ENCODE measurements at places on chromosomes 3 and 15.

DNA sequence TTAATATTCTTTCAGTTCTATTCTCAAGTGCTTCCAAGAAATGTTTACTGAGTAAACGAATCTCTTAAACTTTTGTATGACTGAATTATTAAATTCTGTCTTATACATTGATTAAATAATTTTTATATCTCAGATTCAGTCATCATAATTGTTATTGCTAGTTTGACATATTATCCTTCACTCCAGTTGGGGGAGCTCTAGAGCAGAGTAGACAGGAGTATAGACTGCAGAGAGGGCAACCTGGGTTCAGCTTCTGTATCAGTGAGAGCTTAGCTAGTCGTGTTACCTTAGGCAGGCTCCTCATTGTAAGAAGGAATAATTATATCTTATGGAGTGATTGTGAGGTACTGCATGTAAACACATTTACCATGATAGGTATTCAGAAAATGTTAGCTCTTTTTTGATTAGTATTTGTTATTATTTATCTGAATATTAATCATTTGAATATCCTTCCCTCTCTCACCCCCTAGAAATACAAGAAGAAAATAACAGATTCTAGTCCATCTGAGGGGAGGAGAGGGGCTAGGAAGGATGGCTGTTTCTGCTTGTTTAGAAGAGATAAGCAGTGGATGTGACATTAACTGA, 31.0 kb upstream of the ZCWPW2 start:
- DNase-seq, result peak; percentile 83

- no peak for DNase-seq
Observed at GRCh38 chr3:188217011-188217463, 63.1 kb downstream of the LPP start.

DNA sequence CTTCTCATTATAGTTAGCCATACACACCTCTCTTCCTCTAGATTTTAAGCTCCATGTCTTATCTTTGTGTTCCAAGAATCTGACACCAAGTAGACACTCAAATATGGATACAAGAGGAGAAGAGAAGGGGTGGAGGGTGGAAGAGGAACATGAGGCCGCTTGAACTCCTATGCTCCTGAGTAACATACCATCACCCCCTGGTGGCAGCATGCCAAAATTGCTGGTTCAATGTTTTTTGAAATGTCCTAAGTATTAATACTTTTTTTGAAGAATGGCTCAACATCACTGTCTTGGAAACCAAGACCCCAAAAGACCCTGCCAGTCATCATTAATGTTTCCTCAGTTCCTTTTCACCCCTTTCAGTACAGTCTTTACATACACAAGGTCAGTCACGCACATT, 71.8 kb upstream of the HACD2 start:
- no peak for DNase-seq

DNA sequence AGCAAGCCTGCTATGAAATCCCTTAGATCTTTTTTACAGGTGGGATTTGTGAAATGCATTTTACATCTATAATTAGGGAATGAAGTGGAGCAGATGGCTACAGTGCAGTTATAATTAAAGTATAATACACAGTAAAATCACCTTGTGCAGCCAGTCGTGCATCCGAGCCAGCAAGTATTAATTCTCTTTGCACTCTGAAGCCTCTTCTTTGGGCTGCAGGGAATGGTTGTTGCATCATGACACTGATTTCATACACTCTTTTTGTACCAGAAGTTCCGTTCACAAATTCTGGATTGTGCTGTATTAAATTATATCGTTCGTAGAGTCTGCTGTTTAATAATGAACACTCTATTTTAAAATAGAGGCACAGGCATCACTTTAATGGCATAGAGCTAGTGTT, 28.7 kb upstream of the TP63 start:
- no peak for DNase-seq

GRCh38 chr3:19293295-19293694, 145.0 kb downstream of the KCNH8 start:
- DNase-seq, result no peak

DNA sequence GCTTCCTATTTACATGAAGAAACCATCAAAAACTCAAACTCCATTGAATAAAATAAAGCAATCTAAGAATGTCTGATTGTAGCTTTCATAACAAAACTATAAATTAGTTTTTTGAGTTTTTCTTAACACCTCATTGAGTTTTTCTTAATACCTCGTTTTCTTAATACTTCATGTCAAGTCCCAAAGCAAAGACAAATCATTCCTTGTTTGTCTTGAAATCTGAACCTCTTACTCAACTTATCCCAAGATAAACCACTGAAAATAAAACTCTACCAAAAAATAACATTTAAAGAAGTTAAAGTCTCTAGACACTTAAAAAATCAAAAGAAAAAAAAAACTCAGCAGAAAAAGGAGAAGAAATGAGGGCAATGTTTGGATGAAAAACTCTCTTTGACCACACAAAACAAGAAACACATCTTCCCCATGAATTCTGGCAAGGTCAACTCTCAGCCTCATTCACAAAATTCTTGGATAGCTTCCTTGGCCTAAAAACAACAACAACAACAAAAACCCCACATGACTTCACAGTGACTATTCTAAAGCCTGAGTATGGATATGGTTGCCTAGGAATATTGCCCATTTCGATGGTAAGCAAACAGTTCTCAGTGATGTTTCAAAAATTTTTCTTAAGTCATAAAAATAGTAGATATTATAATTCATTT, 38.2 kb downstream of the TMCC1 start:
- DNase-seq, result no peak

- DNase-seq, result no peak
Observed at GRCh38 chr3:71468311-71469137, 115.0 kb downstream of the FOXP1 start.

- no peak for DNase-seq
Observed at GRCh38 chr3:54773271-54773670, 154.6 kb downstream of the LRTM1 start.

DNA sequence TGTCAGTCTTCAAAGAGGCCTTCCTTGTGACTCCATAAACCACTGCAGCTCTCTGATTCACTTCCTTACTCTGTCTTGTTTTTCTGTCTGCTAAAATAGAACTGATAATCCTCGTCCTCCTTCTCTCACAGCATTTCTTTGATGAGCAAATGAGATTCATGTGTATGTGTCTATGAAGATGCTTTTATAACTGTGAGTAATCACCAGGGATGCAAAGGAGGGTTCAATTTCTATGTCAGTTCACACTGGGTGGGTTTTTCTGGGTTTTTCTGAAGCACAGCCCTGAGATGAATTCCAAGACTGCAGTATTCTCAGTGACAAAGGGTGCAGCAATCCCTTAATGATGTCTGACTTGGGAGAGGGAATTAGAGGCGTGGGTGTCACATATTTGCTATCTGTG, 746.6 kb upstream of the CFAP20DC start:
- DNase-seq, result no peak

DNA sequence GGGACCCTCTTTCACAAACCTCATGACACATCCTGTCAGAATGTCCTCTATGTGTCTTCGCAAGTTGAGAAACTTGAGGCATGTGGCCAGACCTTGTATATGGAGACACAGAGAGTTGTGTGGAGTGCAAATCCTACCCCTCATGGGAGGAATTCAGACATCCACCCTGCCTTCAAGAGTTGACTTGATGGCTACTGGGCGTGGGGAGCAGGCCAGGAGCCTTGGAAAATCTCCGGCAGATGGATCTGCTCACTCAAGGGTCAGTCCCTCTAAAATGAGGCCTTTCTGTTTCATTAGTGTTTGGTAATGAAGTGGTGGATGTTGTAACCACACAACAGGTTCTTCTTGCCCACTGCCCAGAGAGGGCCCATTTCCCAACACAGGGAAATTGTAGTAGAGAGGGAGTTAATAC, 79.0 kb downstream of the ASB7 start:
- DNase-seq, result no peak

GRCh38 chr15:83292317-83292716, 7.9 kb upstream of the BNC1 start:
- no peak for DNase-seq

DNA sequence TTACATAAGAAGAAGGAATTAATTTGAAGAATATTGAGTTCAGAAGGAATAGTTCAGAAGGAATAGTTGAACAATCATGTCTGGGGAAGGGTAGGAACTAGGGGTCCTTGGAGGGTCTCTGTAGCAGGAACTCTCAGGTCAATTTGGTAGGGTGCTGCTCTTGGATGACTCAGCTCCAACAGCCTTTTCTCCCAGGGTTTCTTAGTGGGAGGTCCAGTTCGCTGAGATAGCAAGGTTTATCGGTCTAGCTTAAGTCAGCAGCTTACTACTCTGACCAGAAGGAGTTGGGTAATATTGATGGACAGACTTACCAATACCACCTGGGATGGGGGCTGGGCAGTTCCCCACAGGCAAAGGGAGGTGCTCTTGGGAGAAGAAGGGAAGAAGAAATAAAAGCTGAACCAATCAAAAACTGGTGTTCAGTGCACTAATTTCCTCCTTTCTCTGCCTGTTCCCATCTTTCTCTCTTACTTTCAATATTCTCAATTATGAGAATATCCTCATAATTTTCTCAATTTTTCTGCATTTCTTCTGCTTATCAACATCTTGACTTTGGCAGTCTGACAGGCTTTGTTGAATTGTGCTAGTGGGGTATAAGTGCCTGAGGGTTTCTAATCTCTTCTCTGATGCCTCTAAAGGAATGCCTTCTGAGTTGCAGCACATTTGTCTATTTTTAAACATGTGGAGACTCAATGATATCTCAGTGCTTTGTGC, 14.4 kb upstream of the MITF start:
- DNase-seq, result no peak

DNA sequence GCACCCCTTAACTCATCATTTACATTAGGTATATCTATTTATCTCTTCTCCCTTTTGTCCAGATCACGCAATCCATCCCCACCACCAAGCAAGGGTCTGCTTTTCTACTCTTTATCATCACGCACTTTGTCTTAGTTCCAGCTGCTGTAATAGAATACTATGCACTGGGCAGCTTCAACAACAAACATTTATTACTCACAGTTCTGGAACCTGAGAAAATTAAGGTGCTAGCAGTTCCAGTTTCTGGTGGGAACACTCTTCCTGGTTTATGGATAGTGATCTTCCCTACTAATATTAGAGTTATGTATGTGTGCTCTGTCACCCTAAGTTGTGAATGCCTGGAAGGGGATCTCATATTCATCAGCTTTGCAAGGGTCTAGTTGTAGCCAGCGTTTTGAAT, 687.0 kb downstream of the NTRK3 start:
- no peak for DNase-seq

GRCh38 chr3:128330214-128330842, 136.4 kb downstream of the DNAJB8 start:
- no peak for DNase-seq

GRCh38 chr3:171700653-171701052, 109.6 kb downstream of the PLD1 start:
- no peak for DNase-seq

- no peak for DNase-seq
Observed at GRCh38 chr15:83057002-83057401, 10.1 kb downstream of the BTBD1 start.

GRCh38 chr15:60928210-60928609, 300.9 kb downstream of the RORA start:
- DNase-seq, result no peak

- no peak for DNase-seq
Observed at GRCh38 chr15:71153823-71154524, 38.7 kb downstream of the THSD4 start.

DNA sequence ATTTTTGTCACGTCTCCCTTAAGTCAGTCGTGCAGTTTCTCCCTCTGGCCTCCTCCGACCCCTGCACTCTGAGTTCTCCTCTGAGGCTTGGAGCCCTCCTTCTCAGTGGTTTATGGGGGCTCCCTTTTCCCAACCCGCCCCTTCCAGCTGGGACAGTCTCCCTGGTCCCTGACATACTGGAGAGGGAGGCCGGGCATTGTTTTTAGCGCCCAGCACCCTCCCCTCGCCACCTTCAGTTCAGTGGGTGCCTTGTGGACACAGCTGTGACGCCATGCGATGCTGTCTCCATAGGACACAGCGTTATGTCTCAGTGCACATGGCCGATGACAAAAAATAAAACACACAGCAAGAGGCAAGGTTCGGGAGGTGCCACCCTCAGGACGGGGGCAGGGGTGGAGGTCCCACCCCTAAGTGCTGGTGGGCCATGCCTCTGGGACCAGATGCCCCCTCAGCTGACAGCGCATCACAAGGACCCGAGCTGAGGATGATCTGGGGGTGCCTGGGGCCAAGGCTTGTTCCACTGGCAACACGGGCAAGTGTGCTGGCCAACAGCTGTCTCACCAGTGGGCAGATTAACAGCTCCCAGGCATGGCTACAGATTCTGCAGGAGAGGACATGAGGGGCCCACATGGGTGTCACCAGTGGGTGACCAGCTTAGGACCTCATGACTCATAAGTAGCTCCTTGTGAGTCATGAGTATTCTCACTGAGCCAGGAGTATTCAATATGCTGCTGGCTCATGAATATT, 81.6 kb downstream of the PLXNA1 start:
- no peak for DNase-seq

DNA sequence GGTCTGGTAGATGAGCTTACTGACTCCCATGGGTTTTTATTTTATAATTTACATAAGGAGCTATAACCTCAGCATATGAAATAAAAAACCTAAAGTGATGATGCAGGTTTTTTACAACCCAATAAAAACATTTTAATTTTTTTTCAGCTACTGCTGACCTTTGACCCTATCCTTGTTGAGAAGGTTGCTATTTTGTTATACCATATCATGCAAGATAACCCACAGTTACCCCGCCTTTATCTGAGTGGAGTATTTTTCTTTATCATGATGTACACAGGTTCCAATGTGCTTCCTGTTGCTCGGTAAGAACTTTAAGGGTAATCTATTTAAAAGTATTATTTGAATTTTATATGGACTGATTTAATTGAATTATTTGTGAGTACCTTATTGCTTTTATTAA, 70.8 kb downstream of the DNAJC13 start:
- no peak for DNase-seq

DNA sequence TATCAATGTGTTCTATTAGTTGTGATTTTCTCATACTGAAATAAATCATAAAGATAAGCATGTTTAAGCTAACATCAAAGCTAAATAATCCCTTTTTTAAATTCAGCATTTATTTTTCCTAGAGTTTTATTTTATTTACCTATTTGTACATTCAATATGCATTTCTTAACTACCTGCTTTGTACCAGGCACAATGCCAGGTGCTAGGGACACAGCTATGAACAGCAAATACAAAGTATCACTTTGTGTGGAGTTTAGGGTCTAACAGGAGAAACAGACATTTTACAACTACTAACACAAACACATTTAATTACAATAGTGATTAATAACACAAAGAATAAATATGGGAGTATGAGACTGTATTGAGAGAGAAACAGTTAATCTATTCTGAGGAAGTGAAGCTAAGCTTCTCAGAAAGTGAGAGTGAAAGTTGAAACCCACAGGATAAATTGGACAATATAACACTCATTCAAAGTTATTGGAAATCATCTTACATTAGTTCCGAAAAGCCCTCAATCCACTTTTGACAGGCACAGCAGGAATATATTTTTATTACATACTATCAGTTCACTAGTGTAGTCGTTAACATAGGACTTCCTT, 159.6 kb downstream of the GBE1 start:
- no peak for DNase-seq

DNA sequence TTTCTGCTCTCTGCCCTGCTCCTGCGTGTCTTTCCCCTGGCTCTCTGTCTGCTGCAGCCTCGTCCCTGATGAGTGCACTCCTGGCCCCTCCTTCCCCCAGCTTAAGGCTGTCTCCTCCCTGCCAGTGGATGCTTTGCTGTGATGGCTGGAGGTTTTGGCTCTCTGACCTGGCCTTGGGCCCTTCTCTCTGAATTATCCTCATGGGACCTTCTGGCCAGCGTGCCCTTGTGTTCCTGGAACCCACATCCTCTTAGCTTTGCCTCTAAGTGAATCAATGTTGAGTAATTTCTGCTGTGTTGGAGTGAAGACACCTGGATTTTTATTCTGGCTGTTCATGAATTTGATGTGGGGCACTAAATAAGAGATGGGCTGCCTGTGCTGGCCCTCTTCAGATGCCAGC, 9.8 kb upstream of the TNFAIP8L3 start:
- DNase-seq, result no peak
